ENCODE measurements at places on chromosomes 7 and 10. TPM values are rescaled to one million over a fixed set of nuclear protein-coding genes. Genes with fewer than 3 reads are reported as not detected.
A peak's percentile ranks its signal among the peaks of the same experiment; 100 is the strongest.

The PPP1R17 gene
- not detected for total RNA-seq

The TDRD1 gene
- 0.08 TPM for total RNA-seq

GRCh38 chr10:35126062-35126529 lies 550 bp upstream of the CREM start:
- no peaks in the 10 kb centered on the region for H3K36me3 ChIP-seq
- peak overlapping the region; percentile 98 for H3K4me3 ChIP-seq
- H3K27ac ChIP-seq, result peak overlapping the region; percentile 98
- peaks cover 20% of the 10 kb centered on the region for H3K4me1 ChIP-seq
- H3K27me3 ChIP-seq, result no peaks in the 10 kb centered on the region

GRCh38 chr10:78925800-78926319 lies 142.9 kb upstream of the ZMIZ1 start:
- no peak overlapping the region for H3K27ac ChIP-seq
- H3K27me3 ChIP-seq, result no peaks in the 10 kb centered on the region
- H3K4me1 ChIP-seq, result no peaks in the 10 kb centered on the region
- no peaks in the 10 kb centered on the region for H3K36me3 ChIP-seq
- H3K4me3 ChIP-seq, result no peak overlapping the region

GRCh38 chr10:98963608-98964007 lies 272.0 kb downstream of the HPSE2 start:
- no peak overlapping the region for H3K4me3 ChIP-seq
- H3K36me3 ChIP-seq, result no peaks in the 10 kb centered on the region
- H3K4me1 ChIP-seq, result no peaks in the 10 kb centered on the region
- no peak overlapping the region for H3K27ac ChIP-seq
- H3K27me3 ChIP-seq, result no peaks in the 10 kb centered on the region

The TMEM270 gene
- not detected for total RNA-seq

DNA sequence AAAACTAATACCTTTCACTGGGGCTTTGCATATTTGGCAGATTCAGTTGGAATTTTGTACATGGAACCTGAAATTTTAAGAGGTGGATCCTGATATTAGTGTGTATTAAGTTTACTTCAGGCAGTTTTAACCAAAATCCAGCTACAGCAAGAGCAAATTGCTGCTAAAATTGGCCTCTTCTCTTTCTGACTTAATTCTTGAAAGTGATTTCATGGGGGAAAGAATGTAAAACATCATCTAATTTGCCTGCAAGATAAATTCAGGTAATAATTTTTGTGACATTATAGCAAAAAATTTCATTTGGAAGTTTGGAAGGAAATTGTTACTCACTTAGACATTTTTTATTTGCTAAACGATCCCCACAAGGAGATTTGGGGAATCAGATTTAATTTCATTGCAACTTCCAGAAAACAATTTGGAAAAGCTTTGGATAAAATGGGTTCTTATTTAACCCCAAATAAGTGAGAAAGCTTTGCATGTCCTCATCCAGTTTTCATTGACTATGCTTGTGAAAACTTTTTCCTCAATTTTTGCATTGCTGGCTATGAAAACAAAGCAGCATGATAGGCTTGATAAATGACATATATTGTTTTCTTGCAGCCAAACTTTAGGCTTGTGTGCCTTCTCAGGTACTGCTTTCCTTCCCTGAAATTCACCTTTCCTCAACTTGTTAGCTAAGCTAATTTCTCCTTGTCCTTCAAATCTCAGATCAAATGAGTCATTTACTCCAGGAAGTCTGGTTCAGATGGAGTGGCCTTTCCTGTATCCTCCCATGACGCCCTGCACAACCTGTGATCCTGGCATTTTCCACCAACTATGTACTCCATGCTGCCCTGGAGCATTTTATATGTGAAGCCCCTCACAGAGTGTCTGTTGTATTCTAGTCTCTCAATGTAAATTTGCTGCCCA lies 27.4 kb upstream of the ZNF438 start:
- no peaks in the 10 kb centered on the region for H3K36me3 ChIP-seq
- H3K4me3 ChIP-seq, result no peak overlapping the region
- no peak for DNase-seq
- no peaks in the 10 kb centered on the region for H3K4me1 ChIP-seq
- H3K27ac ChIP-seq, result no peak overlapping the region

The NRCAM gene
- 0.27 TPM for total RNA-seq

DNA sequence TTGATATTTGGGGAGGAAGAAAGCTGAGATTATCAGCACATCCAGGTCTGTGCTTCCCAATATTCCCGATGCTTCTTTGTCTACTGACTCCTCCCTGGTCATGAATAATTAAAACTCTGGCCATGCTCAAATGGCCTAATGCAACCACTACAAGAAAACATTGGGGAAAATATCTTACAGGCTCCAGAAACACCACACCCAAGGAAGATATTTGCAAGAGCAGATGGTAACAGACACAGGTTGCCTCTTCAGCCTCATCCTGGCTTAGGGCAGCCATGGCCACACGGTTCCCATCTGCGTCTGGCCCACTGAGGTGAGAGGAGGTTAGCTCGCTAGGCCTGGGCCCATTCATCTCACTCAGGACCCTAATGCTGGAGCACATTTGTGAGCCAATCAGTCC lies 108.4 kb upstream of the SDK1 start:
- no peaks in the 10 kb centered on the region for H3K27me3 ChIP-seq
- no peak overlapping the region for H3K4me3 ChIP-seq
- H3K36me3 ChIP-seq, result no peaks in the 10 kb centered on the region
- no peak overlapping the region for H3K27ac ChIP-seq
- no peak for DNase-seq

DNA sequence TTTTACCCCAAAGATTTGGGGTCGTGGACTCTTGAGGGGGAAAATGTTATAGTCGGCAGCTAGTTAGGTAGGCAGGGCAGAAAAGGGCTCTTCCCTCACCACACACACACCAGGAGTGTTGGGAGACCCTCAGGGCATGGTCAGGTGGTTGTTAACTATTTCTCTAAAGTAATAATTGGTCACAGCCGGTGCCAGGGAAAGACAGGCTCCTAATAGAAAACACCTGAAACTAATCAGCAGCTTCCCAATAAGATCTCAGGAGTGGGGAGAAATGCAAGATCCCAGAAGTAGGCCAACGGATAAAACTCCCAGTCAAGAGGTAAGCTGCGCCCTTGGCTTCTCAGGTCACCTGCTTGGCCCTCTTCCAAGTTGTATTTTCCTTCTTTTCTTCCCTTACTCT lies 213.1 kb downstream of the PHTF2 start:
- DNase-seq, result no peak
- no peak overlapping the region for H3K4me3 ChIP-seq
- no peaks in the 10 kb centered on the region for H3K36me3 ChIP-seq
- H3K4me1 ChIP-seq, result no peaks in the 10 kb centered on the region
- no peaks in the 10 kb centered on the region for H3K27me3 ChIP-seq
- H3K27ac ChIP-seq, result no peak overlapping the region

DNA sequence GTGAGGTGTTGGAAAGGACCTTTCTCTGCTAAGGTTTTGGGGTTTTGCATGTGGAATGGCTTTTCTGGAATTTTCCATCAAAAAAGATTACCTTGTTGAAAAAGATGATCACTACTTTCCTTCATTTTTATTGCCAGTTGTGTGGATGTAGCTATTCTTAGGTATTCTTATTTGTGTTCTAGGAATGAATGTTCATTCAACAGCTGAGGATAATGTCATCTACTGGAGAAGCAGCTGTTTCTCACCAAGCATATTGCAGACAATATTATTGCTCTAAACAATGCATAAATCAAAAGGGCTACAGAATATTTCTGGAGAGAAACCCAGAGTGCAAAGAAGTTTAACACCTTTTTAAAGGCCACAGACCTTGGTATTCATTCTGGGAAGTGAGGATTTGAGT lies 145.6 kb upstream of the CALCR start:
- H3K27ac ChIP-seq, result no peak overlapping the region
- no peak for DNase-seq
- H3K4me3 ChIP-seq, result no peak overlapping the region
- no peaks in the 10 kb centered on the region for H3K27me3 ChIP-seq
- no peaks in the 10 kb centered on the region for H3K4me1 ChIP-seq

- H3K4me1 ChIP-seq, result no peaks in the 10 kb centered on the region
- no peak overlapping the region for H3K27ac ChIP-seq
- no peaks in the 10 kb centered on the region for H3K27me3 ChIP-seq
- DNase-seq, result no peak
- H3K36me3 ChIP-seq, result no peaks in the 10 kb centered on the region
These were observed 9.5 kb downstream of the ANKIB1 start for GRCh38 chr7:92255308-92255707.

The KCND2 gene
- total RNA-seq, result not detected

The VGF gene
- total RNA-seq, result not detected

GRCh38 chr7:114910787-114911186 lies 11.1 kb upstream of the MDFIC start:
- H3K27me3 ChIP-seq, result no peaks in the 10 kb centered on the region
- no peaks in the 10 kb centered on the region for H3K4me1 ChIP-seq
- H3K4me3 ChIP-seq, result no peak overlapping the region

DNA sequence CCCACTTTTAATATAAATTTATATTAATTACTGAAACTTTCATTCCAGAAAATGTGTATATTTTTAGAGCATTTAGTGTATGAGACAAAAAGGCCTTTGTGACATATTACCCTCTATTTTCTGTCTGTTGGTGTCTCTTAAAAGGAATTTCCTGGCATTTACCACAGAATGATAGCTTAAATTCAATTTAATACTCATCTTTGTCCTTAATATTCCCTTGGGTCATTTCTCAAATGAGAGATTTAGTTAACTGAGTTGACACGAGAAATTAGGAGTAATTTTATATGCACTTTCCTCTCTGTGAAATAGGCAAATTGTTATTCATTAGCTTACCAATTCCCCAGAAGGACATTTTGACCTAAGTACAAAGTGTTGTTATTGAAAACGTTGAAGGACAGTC lies 101.7 kb upstream of the CTTNBP2 start:
- no peak for DNase-seq
- H3K27ac ChIP-seq, result no peak overlapping the region
- no peaks in the 10 kb centered on the region for H3K36me3 ChIP-seq
- no peaks in the 10 kb centered on the region for H3K4me1 ChIP-seq
- no peak overlapping the region for H3K4me3 ChIP-seq

The MOGAT3 gene
- not detected for total RNA-seq

The CTAGE4 gene
- total RNA-seq, result 0.33 TPM

GRCh38 chr7:34761627-34762026 lies 103.6 kb downstream of the NPSR1 start:
- H3K4me3 ChIP-seq, result no peak overlapping the region
- peaks cover 3% of the 10 kb centered on the region for H3K27me3 ChIP-seq
- H3K27ac ChIP-seq, result no peak overlapping the region
- DNase-seq, result no peak

- H3K27me3 ChIP-seq, result no peaks in the 10 kb centered on the region
- no peak for DNase-seq
- H3K4me1 ChIP-seq, result no peaks in the 10 kb centered on the region
- no peaks in the 10 kb centered on the region for H3K36me3 ChIP-seq
- H3K27ac ChIP-seq, result no peak overlapping the region
These were observed 225.9 kb downstream of the EMX2 start for GRCh38 chr10:117768333-117769042.

All from natural killer cell (primary cell).